Small intestine (tissue), 16 donors: ENCODE measurements at places on chromosomes 6 and 20.

- no peak for DNase-seq
These were observed 1.2 kb downstream of the GATA5 start for GRCh38 chr20:62474604-62475026.

DNA sequence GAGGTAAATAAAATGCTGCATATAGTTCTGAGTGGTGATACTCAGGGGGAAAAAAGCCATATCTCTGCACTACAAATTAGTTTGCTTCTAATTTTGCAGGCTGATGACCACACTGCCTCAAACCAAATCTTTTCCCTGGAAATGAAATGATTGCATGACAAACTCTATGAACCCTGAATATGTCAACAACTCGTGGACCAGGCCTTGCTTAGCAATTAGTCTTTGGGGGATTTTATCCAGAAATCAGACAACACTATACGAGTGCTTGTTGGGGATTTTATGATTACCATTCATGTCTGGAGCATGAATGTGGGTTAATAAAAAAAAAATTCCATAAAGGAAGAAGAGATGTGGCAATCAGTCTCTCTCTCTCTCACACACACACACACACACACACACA is 42.0 kb downstream of the SOBP start:
- DNase-seq = no peak

- DNase-seq = peak; percentile 28
These were observed 808 bp downstream of the ULBP1 start for GRCh38 chr6:149964308-149965193.

GRCh38 chr20:44187772-44188709 is 1.1 kb upstream of the JPH2 start:
- DNase-seq = no peak

DNA sequence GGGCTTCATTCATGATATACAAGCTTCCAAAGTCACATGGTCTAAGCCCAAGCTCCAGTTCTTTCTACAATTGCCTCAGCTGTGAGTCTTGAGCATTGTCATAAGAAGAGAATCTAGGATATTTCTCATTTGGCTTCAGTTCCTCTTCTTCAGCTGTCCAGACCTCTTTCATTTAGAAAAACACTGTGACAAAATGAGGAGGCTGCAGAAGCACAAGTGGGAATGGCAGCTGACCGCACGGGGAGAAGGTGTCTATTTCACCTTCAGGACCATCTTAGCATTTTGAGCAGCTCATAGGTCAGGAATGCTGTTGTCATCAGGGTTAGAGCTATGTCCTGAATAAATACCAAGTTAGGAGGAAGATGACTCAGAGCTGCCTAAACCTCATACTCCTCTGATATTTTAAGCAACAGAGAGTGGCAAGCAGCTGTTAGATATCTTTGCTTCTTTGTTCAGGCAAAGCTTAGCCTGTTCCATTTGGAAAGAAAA is 390.1 kb upstream of the CITED2 start:
- no peak for DNase-seq

DNA sequence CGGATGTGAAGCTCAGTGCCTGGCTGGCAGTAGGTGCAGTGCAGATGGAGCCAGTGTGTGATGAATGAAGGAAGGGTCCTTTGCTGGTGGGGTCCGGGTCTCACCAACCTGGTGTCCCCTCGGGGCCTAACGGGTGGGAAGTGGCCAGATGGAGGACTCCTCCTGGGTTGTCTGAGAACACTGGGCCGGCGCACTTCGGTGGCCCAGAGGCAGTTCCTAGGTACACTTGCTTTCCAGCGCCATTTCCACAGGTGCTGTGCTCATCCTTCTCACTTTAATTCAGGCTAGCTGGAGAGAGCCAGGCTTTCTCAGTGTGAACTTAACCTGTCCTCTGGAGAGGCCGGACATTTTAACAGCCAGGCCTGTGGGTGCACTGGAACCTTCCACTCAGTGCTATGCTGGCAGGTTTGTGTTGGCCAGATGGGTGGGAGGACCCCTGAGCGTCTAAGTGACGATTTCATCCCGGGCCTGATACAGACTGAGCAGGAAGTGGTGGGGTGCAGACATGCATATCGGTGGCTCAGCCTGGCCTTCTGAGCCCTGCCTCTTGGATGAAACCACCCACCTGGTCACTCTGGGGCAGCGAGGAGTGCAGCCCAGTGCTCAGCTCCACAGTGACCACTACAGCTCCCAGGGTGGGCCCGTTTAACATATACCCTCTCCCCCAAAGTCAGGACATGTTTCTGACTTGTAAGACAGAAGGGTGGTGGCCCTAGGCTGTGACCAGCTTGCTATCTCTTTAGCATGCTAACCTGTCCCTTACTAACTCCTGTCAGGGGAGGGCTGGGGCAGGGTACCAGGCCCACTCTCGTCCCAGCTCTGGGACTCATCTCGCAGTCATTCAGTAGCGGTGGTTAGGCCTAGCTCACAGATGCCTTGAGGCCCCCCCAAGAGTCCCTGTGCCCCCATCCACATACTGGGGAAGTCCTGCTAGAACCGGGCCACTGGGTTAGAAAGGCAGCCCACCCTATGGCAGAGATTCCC is 8.2 kb upstream of the PYGB start:
- DNase-seq = no peak

GRCh38 chr6:24478903-24479302 is 10.5 kb downstream of the GPLD1 start:
- no peak for DNase-seq

DNA sequence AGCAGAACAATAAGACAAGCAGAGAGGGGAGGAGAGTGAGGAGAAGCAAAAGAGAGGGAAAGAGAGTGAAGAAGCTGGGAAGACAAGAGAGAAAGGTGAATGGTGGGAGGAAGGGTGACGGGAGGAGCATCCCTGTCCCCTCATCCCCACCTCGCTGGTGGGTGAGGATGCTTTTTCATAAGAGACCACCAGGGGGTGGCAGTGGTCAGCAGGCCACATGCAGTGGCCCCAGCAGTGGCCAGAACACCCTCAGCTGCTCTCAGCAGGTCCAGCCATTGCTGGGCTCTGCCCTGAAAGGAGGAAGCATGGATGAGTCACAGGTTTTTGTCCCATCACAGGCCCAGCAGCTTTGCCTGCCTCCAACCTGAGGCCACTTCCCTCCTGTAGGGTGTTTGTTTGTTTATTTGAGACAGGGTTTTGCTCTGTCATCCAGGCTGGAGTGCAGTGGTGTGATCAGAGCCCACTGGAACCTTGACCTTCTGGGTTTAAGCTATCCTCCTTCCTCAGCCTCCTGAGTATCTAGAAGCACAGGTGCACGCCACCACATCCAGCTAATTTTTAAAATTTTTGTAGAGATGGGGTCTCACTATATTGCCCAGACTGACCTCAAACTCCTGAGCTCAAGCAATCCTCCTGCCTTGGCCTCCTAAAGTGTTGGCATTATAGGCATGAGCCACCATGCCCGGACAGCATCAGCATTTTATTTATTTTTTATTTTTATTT is 24.0 kb downstream of the FGD2 start:
- peak; percentile 62 for DNase-seq

GRCh38 chr6:159646733-159647132 is 46.3 kb downstream of the SOD2 start:
- no peak for DNase-seq

GRCh38 chr6:154352898-154353585 is 3.6 kb downstream of the IPCEF1 start:
- no peak for DNase-seq

- no peak for DNase-seq
These were observed 11.2 kb downstream of the TCFL5 start for GRCh38 chr20:62850333-62850974.

DNA sequence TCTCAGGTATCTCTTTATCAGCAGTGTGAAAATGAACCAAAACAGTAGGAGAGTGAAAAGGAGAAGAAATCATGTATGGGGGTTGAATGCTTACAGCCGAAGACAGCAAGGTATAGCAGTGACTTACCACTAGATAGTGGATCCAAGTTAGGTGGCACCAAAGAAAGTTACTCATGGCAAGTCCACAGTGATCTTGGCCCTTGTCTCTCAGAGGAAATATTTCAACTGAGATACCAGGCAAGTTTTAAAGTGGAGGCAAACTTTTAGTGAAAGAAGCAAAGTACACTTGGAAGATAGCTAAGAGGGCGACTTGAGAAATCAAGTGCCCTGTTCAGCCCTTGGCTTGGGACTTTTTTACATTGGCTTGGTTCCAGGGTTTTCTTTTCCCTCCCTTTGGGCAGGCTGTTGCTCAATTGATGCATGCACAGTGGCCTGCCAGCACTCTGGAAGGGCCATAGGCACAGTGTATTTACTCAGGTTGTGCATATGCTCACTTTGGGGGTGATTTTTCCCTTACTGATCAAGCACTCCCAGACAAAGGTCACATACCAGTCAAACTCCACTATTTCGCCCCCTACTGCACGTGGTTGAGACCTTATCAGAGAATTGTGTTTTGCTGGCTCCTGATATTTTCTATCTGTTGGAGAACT is 329.5 kb upstream of the KHDRBS2 start:
- peak; percentile 85 for DNase-seq

GRCh38 chr6:24950218-24950941 is 14.6 kb upstream of the RIPOR2 start:
- DNase-seq = no peak

- DNase-seq = peak; percentile 6
These were observed 549.8 kb downstream of the PRKN start for GRCh38 chr6:162177746-162178145.

DNA sequence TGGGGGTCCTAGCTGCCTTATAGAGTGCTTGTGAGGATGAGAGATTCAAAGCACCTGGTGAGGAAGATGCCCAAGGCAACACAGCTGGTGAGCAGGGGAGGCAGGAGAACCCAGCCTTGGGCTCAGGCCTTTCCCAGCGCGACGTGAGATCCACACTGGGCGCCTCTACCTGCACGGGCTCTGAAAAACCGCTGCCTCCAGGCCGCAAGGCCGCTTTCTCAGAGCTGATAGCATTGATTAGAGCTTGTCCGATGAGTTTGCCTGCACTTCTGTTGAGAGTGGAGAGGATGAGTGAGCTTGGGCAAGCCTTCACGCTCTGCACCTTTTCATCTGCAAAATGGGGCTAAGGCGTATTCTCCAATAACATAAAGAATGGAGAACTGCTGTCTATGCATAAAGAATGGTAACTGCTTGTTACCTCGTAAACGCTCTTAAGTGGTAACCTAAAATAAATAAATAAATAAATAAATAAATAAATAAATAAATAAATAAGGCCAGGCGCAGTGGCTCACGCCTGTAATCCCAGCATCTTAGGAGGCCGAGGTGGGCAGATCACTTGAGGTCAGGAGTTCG is 916 bp downstream of the PABPC1L start:
- DNase-seq = peak; percentile 16

DNA sequence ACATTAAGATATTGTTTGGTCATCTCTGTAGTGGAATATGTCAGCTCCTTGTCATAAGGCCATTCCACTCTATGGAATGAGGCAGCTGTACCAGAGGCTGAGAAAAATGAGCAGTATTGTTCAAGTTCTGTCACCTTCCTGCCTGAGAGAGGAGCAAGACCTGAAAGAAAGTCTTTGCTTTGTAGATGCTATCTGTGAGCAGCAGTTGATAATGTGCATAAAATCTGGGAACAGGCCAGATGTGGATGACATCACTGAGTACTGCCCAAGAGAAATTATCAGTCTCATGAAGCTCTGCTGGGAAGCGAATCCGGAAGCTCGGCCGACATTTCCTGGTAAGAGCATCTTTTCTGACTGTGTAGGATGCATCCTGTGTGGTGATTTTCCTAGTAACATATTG is 16.8 kb downstream of the RIPK1 start:
- DNase-seq = no peak

- peak; percentile 11 for DNase-seq
These were observed 64.8 kb upstream of the SLCO4A1 start for GRCh38 chr20:62577490-62577836.

DNA sequence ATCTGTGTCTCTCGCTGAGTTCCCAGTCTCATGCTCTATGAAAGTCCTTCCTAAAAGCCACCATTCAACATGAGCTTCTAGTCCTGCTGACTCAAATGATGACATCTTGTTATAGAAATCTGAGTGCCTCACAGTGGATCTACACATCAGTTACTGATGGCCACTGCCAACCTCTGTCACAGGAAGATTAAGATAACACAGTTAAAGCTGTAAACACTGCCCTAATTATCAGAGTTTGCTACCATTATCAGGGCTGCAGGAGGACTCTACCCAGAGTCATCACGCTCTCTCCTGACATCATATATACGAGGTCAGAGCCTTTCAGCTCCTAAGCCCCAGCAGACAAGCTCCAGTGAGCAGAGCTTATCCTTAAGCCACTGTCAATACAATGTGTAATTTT is 63.2 kb downstream of the HIVEP2 start:
- peak; percentile 73 for DNase-seq

- peak; percentile 83 for DNase-seq
These were observed 20.8 kb upstream of the HCK start for GRCh38 chr20:32031007-32031958.

- DNase-seq = no peak
These were observed 23.3 kb upstream of the BMP2 start for GRCh38 chr20:6744180-6744579.

DNA sequence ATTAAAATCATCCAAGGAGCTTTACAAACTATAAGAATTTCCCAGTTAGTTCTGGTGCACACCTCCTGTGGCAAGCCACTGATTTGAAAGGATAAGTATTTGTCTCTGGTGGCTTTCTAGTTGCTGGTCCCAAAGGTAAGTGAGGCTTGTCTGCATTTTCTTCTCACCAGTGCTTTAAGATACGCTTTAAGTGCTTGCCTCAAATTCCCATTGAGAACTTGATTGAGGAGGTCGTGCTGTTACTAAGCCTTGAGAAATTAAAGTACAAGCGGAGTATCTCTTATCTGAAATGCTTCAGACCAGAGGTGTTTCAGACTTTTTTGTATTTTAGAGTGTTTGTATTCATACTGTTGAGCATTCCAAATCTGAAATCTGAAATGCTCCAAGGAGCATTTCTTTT is 29.9 kb upstream of the MYO6 start:
- no peak for DNase-seq

GRCh38 chr6:143146186-143146851 is 85.6 kb downstream of the AIG1 start:
- DNase-seq = no peak

DNA sequence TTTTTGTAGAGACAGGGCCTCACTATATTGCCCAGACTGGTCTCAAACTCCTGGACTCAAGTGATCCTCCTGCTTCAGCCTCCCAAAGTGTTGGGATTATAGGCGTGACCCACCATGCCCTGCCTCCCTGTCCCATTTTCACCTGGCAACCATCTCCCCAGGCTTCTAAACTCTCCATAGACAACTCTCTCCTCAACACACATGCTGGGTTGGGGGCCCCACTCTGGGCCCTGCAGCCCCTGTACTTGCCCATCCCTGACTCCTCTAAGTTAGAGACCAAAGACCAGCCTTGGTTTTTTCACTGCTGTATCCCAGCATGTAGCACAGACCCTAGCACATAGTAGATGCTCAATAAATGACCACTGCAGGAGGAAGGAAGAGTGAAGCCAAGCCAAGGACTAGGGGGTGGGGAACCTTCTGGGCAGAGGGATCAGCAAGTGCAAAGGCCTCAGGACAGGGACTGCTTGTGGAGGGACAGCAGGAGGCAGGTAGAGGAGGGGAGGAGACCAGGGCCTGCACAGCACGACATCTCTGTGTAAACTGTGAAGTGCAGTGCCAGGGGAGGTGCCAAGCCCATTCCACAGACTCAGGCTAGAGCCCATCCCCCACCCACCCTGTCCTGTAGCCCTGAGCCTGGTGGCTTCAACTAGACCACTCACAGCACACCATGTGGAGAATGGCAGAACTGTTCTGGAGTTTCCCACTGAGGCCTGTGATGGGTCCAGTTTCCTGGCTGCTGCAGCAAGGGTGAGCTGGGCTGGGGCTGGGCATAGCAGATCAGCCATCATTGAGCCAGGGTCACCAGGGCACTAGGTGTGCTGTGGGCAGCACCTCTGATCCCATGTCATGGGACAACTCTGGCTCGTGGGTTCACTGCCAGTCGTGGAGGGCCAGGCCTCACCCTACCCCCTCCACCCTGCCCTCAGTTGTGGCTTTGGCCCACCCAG is 3.4 kb upstream of the SRC start:
- DNase-seq = no peak

GRCh38 chr6:123715006-123715863 is 78.5 kb upstream of the TRDN start:
- DNase-seq = peak; percentile 64
